Activated T-cell treated with anti-CD3 and anti-CD28 coated beads for 24 hours (primary cell): ENCODE measurements at places on chromosomes 3 and 15.

DNA sequence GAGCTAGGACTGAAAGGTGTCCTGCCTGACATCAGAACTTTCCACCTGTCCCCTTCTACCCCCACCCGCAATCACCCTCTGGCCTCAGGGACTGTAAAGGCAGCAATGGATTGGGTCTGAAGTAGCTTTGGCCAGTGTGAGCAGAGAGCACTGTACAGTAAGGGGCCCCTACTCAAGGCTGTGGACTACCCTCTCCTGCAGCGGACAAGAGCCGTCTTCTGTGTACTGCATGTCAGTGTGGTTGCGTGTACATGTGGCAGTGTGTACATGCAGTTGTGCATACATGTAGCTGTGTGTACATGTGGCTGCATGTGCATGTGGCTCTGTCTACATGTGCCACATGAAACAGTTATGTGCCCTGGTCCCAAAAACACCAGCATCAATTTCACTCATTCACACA is 205.9 kb upstream of the LINGO1 start:
- DNase-seq = no peak

DNA sequence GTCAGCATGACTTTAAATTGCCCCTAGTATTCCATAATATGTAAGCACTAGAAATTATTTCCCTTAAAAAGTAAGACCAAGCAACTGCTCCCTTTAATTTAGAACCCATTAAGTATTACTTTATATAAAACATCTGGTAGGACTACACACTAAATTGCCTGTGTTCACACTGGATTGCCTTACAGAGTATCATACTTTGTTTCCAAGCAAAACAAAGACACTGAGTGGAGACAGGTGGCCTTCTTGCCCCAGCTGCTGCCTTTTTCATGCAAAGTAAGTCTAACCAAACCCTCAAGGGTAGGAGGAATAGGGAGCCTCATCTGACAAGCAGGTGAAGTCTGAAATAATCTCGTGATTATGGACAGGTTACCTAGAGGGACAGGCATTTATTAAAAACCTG is 87.3 kb downstream of the PEX5L start:
- no peak for DNase-seq

DNA sequence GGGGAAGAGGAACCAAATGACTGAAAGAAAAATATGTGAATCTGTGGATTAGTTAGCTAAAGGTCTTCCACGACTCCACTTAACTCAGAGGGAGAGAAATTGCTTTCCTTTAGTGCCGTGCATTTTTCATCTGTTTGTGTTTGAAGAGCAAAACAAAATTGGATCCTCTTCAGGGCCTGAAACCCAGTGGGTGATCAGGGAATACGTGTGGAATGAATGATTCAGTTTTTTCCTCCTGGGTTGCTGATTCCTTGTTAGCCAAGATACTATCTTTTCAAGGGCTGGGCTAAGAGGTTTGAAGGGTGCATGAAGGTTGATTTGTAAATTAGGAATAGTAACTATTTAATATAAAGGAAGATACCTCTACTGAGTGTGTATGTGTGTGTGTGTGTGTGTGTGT is 61.0 kb downstream of the TPRG1 start:
- DNase-seq = no peak

DNA sequence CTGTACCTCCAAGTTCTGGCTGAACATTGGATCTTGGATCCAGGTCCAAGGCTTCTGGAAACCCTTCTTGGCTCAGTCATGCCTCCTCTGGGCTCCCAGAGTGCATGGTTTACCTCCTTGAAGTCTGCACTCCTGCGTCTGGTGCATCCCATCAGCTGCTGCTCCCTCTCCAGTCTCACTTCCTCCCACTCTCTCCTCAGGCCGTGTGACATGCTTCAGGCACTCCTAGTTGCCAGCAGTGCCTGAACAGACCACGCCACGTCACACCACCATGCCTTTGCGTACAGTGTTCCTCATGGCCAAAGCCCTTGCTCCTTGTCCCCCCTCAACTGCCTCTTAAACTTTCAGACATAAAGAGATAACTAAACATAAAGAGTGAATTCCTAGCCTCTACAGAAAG is 5.7 kb downstream of the GPR27 start:
- DNase-seq = no peak
